8988T (cell line): ENCODE measurements at places on chromosomes 3 and 15.

DNA sequence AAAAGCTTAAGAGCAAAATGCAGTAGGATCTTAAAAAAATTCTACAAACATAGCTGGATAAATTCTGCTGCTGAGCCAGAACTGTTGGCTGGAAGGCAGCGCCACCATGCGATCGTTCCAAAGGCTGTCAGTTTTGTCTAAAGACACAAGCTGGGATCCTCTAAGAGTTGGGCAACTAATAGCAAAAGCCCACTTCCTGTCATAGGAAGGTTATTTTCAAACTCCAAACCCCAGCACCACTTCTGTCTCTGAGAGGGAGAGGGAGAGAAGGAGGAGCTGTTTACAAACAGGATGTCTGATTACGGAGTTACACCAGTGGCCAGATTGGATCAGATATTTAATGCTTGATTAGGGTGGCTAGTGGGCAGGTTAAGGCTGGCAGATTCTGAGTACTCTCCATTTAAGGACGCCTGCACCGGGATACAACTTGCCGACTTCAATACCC lies 44.0 kb downstream of the EIF4E3 start:
- no peak for DNase-seq

DNA sequence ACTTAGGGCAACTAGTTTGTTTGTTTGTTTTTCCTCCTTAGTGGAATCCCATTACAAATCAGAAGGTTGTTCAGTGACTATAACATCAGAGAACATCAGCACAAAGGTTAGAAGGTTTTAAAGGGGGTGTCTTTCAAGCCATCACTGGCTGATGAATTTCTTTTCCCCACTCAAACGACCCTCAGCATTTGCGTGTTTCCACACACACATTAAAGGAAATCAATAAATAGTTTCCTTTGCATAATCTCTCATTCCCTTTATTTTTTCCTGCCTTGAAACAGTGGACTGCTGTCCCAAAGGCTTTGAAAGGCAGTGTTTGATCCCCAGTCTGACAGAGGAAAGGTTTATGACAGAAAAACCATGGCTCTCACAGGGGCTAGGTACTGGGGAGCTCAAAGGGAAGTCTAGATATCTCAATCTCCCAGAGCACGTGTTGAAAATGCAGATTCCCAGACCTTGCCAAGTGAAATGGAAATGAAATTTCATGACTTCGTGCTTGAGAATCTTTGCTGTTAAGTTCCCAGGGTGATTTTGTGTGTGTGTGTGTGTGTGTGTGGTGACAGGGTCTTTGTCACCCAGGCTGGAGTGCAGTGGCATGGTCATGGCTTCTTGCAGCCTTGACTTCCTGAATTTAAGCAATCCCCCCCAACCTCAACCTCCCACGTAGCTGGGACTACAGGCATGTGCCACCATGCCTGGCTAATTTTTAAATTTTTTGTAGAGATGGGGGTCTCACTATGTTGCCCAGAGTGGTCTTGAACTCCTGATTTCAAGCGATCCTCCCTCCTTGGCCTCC lies 2.2 kb upstream of the INTS14 start:
- no peak for DNase-seq

- peak; percentile 59 for DNase-seq
Measured at GRCh38 chr3:10459954-10460754, 45.2 kb downstream of the ATP2B2 start.

DNA sequence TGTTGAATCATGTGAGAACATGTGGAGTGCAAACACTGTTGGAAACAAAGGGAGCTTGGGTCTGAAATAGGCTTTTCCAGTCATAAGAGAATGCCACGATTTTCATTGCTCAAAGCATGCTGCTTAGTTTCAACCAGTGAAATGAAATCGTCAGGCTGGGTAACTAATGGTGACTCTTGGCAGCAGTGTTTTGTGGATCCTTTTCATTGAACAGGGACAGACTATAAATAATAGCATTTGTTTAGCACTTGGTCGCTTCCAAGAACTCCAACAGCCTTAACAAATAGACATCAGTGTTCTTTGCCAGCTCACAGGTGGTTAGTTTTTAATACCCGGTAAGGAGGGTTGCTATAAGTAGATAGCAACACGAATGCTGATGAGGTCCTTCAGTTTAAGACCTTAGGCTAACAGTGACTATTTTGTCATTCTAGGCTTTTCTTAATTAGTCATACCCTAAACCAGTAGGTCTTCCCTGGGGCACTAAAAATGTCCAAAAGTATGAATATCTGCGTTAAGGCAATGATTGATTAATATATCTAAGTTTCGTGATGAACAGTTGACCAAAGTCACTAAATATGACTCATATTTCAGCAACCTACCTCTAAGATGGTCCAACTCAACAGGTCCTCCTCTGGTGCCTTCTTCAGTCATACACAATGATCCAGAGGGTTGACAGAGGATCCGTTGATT lies 15.8 kb downstream of the TP63 start:
- no peak for DNase-seq

DNA sequence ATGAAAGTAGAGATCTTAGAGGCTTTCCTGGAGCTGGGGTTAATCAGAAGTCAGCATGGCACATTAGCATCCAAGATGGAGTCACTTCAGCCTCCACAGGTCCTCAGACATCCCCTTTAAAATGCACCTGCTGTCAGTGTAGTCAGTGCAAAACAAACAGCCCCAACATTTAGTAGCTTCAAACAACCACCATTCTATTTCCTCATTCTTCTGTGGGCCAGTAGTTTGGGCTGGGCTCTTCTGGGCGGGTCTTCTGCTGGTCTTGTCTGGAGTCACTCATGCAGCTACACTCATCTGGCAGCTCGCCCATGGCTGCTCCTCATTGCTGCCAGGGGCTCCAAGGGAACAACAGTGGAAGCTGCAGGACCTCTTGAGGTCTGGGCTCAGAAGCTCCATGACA lies 99.9 kb downstream of the TLE3 start:
- no peak for DNase-seq

DNA sequence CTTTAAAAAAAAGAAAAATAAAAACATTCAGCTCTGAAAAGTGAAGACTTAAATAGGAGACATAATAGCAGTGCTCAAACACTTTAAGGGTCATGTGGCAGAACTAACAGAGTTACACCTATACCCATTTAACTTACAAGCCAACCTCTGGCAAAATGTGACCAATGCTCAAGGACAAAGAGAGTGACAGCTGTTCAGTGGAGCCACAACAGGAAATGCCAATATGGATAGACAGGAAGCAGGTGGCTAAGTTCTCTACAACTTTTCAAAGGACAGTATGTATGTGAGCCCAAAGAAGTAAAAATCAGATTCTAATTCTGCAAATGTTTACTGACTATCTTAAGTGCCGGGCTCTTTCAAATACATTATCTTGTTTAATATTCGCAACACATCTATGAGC lies 3.4 kb downstream of the TMCC1 start:
- DNase-seq: no peak

DNA sequence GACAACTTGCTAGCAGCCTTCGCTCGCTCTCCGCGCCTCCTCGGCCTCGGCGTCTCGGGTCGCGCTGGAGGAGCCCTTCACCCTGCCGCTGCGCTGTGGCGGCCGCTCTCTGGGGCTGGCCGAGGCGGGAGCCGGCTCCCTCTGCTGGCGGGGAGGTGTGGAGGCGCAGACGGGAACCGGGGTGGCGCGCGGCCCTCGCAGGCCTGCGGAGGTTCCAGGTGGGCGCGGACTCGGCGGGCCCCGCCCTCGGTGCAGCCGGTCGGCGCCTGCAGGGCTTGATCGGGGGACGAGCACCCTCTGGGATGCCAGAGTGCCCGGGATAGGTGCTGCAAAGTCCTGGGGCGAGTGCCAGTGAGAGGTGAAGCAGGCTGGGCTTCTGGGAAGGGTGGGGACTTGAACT lies 989.9 kb downstream of the ROBO2 start:
- DNase-seq: no peak

DNA sequence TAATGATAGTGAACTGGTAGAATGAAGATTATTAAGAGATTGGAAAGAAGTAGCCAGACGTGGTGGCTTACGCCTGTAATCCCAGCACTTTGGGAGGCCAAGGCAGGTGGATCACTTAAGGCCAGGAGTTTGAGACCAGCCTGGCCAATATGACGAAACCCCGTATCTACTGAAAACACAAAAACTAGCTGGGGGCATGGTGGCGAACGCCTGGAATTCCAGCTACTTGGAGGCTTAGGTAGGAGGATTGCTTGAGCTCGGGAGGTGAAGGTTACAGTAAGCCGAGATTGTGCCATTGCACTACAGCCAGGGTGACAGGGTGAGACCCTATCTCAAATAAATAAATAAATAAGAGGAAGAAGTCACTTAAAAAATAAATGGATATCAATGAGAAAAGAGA lies 14.0 kb downstream of the USP8 start:
- DNase-seq: no peak

DNA sequence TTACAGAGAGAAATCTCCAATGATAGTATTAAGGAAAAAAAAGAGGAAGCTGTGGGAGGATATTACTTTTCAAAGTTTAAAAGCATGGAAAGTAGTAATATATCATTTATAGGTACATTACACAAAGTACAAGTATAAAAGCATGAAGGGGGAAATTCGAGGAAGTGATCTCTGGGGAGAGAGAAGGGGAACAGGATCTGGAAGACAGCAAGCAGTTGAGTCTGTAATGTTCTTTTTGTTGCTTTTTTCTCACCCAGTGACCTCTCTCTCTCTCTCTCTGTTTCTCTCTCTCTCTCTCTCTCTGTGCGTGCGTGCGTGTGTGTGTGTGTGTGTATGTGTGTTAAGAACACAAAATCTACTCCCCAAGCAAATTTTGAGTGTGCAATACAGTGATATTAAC lies 10.2 kb downstream of the C3orf20 start:
- no peak for DNase-seq

GRCh38 chr3:178127221-178127620 lies 409.0 kb upstream of the KCNMB2 start:
- no peak for DNase-seq

- no peak for DNase-seq
Measured at GRCh38 chr3:33658621-33658990, 59.4 kb downstream of the CLASP2 start.

GRCh38 chr3:52087731-52088130 lies 31.4 kb upstream of the DUSP7 start:
- DNase-seq: no peak

GRCh38 chr15:62164014-62164395 lies 1.1 kb downstream of the C2CD4B start:
- DNase-seq: no peak

GRCh38 chr3:69738315-69738714 lies 949 bp upstream of the MITF start:
- no peak for DNase-seq

DNA sequence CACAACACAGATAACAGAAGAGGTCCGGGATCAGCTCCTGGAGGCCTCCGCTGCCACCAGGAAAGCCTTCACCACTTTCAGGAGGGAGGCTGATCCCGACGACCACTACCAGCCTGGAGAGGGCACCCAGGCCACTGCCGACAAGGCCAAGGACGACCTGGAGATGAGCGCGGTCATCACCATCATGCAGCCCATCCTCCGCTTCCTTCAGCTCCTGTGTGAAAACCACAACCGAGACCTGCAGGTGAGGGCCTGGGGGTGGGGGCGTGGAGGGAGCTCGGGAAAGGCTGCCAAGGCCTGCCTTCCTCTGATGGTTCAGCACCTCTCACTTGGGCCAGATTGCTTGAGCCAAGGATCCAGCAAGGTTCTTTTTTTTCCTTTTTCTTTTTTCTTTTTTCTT lies 210.7 kb upstream of the BHLHE40 start:
- no peak for DNase-seq
